ENCODE measurements at places on chromosomes 2 and 18.

- DNase-seq: no peak
These were observed 108.2 kb upstream of the UBE2E3 start for GRCh38 chr2:180872255-180872654.

GRCh38 chr18:61245276-61245675, 88.0 kb upstream of the CDH20 start:
- no peak for DNase-seq

DNA sequence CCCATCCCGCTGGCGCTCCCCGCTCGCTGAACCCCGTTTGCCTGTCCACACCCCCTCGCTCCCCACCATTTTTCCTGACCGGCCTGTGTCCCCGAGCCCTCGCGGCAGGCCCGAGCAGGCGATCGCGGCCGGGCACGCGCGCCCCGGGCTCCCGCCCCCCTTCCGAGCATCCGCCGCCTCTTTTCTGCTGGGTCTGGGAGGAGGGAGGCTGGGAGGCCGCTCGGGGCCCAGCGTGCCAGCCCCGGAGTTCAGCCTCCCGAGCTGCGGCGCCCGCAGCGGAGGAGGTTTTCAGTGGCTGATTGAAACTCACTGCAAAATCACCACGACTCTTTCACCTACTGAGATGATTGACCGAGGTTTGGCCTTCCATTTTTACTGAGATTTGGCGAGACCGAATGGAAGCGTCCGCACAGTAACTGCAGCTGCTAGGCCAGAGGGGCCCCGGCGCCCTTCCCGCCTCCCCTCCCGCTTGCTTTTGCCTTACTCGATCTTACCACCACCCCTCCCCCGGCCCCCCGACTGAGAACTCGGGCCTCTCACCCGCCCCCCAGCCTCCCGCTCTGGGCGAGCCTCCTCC, 4.8 kb downstream of the SOX11 start:
- DNase-seq: no peak

- DNase-seq: no peak
These were observed 36.5 kb downstream of the HADHB start for GRCh38 chr2:26281226-26281625.

All from NCI-H1048 (cell line).